Left kidney (tissue), 8 donors: ENCODE measurements at places on chromosomes 16 and 17.

GRCh38 chr16:50502616-50503011 lies 45.6 kb upstream of the NKD1 start:
- DNase-seq: no peak

- no peak for DNase-seq
These were observed 6.0 kb downstream of the SREBF1 start for GRCh38 chr17:17830740-17831207.

- DNase-seq: no peak
These were observed 12.9 kb upstream of the MTMR4 start for GRCh38 chr17:58527306-58527705.

DNA sequence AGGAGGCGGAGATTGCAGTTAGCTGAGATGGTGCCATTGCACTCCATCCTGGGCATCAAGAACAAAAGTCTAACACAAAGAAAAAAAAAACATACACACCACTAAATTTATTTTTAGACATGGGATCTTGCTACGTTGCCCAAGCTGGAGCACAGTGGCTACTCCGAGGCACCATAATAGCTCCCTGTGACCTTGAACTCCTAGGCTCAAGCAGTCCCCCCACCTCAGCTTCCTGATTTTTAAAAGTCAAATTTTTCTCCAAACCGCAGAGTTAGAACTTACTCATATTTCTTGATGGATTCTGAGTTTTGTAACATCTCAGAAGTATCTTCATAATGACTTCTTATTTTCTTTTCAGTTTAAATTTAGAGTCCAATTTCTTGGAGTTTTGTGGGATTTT lies 3.4 kb downstream of the CMTM4 start:
- DNase-seq: no peak

- DNase-seq: no peak
These were observed 26.8 kb upstream of the CBFA2T3 start for GRCh38 chr16:89003831-89004208.

GRCh38 chr17:55757659-55758058 lies 6.8 kb downstream of the PCTP start:
- DNase-seq: no peak

DNA sequence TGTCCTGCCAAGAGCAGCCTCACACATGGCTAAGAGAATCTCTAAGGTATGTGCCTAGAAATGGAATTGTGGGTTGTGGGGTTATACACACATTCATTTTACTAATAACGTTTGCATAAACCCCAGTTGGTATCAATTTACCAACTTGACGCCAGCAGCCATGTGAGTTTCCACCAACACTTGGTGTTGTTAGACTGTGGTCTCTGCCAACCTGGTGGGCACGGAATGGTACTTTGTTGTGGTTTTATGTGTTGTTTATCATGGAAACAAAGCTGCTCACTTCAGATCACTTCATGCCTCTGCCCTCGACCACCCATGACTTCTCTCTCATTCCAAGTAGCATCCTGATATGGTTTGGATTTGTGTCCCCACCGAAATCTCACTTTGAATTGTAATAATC lies 152.0 kb upstream of the CDC42EP4 start:
- DNase-seq: no peak

DNA sequence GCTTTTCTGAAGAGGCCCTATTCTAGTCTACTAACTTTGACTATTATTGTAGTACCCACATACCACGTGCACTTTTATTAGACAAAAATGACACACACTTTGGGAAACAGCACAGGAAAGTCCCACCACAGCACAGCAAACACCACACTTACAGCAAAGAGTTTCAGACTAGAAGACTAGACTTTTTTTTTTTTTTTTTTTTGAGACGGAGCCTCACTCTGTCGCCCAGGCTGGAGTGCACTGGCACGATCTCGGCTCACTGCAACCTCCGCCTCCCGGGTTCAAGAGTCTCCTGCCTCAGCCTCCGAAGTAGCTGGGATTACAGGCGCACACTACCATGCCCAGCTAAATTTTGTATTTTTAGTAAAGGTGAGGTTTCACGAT lies 20.1 kb downstream of the YWHAE start:
- DNase-seq: no peak

DNA sequence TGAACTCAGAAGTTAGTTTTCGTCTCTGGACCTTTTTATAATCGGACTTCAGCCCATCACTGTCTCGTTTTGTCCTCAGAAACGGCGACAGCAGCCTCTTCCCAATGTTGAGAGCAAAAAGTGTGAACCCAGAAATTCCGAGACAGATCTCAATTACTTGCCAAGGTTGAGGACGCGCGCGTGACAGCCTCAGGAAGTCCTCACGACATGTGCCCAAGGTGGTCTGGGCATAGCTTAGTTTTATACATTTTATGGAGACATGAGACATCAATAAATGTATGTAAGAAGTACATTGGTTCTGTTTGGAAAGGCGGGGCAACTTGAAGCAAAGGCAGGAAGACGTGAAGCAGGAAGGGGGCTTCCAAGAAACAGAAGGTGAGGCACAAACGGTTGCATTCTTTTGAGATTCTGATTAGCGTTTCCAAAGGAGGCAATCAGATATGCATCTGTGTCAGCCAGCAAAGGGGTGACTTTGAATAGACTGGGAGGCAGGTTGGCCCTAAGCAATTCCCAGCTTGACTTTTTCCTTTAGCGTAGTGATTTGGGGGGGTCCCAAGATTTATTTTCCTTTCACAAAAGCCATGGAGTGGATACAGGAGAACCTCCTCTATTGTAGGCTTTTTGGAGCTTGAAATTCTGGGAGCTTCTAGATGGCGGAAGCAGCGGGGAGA lies 583 bp upstream of the ZNF747 start:
- DNase-seq: no peak

- DNase-seq: no peak
These were observed 106.2 kb downstream of the XYLT1 start for GRCh38 chr16:17364319-17365210.

DNA sequence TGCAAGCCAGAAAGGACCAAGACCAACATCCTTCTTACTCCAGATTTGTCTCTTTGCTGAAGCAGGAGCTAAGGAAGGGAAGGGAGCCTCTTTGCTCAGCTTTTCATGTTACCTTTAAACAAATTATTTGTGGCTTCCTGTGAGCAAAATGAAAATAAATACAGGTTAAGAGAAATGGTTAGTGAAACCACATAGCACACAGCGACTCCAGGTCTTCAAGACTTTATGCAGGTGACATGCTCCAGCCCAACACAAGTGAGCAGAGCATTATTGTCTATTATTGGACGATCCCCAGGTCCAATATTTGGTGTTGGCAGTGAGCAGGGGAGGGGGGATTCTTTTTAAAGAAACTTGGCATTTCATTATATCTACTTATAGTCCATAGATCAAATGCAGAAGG lies 53.3 kb downstream of the SALL1 start:
- no peak for DNase-seq

DNA sequence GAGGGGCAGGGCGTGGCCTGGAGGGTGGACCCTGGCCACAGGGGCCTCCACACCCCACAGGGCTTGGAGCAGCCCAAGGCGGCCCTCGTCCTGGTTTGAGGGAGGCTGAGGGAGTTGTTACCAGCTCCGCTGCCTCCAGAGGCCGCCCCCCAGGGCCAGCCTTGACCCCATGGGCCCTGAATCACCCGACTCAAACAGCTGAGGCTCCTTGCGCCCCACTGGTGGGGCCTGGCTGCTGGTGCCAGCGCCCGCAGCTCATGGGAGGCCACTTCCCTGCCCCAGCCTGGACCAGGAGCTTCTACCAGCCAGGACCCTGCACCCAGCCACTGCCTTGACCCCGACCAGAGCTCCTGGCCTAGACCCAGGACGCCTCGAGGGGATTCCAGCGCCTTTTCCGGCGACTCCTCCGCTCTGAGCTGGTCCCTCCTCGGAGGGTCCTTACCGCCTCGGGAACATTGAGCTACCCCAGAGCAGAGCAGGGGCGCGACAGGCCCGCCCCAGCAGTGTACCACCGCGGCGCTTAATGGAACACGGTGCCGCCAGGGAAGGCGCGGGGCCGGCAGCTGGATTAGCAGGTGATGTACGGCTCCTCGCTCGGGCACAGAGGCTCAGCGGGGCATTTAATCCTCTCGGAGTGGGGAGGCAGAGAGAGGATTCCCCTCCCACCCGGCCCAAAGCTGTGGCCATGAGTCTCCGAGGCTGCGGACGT lies 37.2 kb downstream of the GSE1 start:
- DNase-seq: no peak

DNA sequence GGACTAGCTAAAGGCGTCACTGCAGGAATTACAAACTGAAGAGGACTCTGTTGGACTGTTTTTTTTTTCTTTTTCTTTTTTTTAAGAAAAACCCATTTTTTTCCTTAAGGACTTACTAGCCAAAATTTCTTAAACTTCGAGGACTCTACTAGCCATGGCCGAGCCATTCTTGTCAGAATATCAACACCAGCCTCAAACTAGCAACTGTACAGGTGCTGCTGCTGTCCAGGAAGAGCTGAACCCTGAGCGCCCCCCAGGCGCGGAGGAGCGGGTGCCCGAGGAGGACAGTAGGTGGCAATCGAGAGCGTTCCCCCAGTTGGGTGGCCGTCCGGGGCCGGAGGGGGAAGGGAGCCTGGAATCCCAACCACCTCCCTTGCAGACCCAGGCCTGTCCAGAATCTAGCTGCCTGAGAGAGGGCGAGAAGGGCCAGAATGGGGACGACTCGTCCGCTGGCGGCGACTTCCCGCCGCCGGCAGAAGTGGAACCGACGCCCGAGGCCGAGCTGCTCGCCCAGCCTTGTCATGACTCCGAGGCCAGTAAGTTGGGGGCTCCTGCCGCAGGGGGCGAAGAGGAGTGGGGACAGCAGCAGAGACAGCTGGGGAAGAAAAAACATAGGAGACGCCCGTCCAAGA lies 878 bp downstream of the HEXIM1 start:
- DNase-seq: peak; percentile 90

- no peak for DNase-seq
These were observed 44.2 kb upstream of the RPH3AL start for GRCh38 chr17:396788-397187.

DNA sequence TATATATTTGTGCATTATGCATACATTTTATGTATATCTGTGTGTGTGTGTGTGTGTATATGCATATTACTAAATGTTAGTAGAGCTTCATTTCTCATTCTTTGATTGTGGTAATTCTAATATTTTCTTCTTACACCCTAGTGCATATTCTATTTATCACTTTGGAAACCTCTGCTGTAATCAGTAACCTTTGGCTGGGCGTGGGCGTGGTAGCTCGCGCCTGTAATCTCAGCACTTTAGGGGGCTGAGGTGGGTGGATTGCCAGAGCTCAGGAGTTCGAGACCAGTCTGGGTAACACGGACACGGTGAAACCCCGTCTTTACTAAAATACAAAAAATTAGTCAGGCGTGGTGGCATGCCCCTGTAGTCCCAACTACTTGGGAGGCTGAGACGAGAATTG lies 26.9 kb downstream of the CPSF4L start:
- DNase-seq: no peak

DNA sequence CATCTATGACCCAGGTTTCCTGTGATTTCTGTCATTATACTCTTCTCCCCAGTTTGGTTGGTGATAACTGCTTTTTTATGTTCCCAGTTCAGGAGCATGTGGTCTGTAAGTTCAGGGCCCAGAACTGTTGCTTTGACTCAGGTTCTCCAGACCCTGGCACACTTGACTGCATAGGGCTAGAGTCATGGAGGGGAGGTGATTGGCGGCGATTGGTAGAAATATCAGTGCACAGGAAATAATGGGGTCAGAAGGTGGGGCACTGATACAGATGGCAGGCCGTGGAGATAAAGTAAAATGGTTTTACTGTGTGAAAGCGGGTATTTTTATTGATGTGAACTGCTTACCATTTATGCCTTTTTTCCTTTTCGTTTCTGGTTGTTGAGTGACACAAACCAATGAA lies 28.7 kb downstream of the TAC4 start:
- DNase-seq: no peak

- DNase-seq: no peak
These were observed 550 bp downstream of the EIF4A3 start for GRCh38 chr17:80146121-80147034.

DNA sequence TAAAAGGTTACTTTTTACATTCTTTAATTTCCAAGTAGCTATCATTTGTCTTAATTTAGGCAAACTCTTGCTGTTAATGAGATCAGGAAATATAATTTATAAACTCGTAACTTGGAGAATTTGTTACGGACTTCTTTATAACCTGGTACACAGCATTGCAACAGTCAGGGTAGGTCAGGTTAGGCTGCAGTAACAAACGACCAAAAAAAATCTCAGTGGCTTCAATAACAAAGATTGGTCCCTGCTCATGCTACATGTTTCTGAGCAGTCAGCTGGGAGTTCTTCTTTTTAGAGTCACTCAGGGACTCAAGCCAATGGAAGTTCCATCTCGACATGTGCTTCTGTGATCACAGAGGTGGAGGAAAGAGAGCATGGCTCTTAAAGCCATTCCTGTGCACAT lies 110.1 kb downstream of the USP31 start:
- DNase-seq: no peak

DNA sequence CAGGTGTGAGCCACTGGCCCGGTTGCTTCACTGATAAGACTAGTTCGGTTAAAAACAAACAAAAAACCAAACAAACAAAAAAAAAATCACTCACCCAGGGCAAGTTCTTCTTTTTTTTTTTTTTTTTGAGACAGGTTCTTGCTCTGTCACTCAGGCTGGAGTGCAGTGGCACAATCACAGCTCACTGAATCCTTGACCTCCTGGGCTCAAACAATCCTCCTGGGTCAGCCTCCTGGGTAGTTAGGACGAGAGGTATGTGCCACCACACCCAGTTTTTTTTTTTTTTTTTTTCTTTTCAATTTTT lies 119.5 kb upstream of the CORO6 start:
- no peak for DNase-seq

GRCh38 chr17:21687136-21687953 lies 5.0 kb upstream of the KCNJ18 start:
- no peak for DNase-seq

GRCh38 chr16:75928295-75928694 lies 202.0 kb upstream of the CPHXL start:
- DNase-seq: no peak

DNA sequence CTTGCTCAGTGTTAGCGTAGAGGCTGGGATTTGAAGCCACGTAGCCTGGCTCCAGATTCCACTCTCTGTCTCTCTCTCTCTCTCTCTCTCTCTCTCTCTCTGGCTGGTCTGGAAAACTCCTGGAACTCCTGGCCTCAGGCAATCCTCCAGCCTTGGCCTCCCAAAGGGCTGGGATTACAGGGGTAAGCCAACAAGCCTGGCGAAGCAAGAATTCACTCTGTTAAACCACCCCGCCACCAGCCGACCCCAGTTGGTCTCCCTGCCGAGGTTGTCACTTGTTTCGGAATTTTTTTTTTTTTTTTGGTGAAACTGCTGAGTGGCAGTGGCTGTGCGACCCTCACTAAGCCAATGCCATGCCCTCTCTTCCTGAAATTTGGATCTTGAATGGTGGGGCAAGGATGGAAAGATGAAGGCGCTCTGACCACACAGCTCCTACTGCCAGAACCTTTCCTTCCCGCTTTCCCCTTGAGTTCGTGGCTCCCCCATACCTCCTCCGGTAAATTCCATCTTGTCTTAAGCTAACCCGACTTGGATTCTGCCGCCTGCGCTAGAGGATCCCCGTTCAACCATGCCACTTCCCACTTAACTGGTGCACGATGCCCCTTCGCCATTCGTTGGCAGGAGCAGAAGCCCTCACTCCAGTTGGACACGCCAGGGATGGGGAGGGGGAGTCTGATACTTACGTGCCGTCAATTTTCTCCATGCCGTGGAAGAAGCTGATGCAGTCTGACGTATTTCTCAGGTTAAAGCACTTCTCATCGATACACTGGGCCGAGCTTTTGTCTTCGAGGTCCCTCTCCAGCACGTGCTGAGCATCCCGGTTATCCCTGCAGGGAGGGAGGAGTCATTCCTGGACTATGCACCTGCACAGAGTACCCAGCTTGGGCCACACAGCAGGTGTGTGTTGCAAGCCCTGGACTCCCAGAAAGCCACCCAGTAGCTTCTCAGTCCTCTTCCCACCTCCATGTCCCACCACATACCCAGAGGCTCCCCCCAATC lies 13.1 kb downstream of the TEKT5 start:
- DNase-seq: no peak
